Endodermal cell (in vitro differentiated cells): ENCODE measurements at places on chromosomes 7 and 10. TPM values are rescaled to one million over a fixed set of nuclear protein-coding genes. Genes with fewer than 3 reads are reported as not detected.

The HABP2 gene
- total RNA-seq: 1.4 and 1.6 TPM in 2 replicates

The TMEM229A gene
- 1.5 and 2.1 TPM in 2 replicates for total RNA-seq

The INMT gene
- 1.4 and 3.0 TPM in 2 replicates for total RNA-seq

The HNRNPF gene
- 299 and 317 TPM in 2 replicates for total RNA-seq

The NPFFR1 gene
- 0.02 TPM in 1 of 2 replicates, not detected in the other for total RNA-seq

The OR2A12 gene
- total RNA-seq: not detected in 2 replicates

The TMEM196 gene
- not detected in 3 replicates for total RNA-seq

The ZNF316 gene
- 20.4 and 21.4 TPM in 2 replicates for total RNA-seq

The GIMAP5 gene
- not detected in 3 replicates for total RNA-seq

The WNT2 gene
- total RNA-seq: not detected in 3 replicates

The RPP38 gene
- 23.4 and 23.6 TPM in 2 replicates for total RNA-seq

The ADRB1 gene
- 0.12 TPM in 1 of 3 replicates, not detected in the others for total RNA-seq

The SEMA3C gene
- total RNA-seq: 0.09 to 0.54 TPM in 2 of 3 replicates, not detected in the other
